HT1080 (cell line): ENCODE measurements at places on chromosomes 13 and 19.

DNA sequence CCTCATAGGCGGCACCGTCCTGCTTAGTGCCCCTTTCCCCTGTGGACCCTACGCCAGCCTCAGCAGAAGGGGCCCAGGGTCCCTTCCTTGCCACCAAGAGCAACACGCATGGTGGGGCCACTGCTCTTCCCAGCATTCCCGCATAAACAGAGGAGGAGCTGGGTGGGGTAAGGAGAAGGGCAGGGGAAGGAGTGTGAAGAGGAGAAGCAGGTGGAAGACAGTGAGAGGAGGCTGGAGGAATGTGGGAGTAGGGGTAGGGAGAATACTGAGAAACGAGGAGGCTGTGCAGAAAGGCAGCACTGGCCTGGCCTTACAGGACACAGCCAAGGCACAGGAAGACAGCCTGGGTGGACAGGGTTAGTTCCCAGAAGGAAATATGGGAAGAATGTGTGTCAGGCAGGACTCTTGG, 43.9 kb downstream of the ZNF331 start:
- no peak for DNase-seq

DNA sequence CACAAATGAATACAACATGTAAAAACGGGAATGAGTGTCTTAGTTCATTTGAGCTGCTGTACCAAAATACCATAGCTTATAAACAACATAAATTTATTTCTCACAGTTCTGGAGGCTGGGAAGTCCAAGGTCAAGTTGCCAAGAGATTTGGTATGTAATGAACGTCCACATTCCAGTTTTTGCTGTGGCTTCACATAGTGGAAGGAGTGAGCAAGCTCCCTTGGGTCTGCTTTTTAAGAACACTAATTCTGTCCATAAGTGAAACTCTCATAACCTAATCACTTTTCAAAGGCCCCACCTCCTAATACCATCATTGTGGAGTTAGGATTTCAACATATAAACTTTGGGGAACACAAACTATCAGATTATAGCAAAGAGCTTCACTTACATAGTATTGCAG, 1189.6 kb downstream of the PCDH9 start:
- DNase-seq: no peak

DNA sequence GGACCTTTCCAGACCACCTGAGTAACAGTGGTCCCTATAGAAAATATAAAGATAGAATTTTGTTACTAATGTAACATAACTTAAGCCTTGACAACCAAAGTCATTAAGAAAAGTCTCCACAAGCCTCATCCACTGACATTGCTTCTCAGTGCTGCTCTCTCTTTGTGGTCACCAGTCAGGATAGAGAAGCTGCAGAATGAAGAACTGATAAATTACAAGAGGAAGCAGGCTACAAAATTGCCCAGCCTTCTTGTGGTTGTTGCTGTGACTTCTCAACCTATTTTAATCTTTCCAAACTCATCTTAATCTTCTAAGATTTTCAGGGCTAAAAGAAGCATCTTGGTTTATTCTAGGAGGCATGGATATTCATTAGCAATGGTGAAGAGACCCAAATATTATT, 343.8 kb downstream of the MZT1 start:
- no peak for DNase-seq

DNA sequence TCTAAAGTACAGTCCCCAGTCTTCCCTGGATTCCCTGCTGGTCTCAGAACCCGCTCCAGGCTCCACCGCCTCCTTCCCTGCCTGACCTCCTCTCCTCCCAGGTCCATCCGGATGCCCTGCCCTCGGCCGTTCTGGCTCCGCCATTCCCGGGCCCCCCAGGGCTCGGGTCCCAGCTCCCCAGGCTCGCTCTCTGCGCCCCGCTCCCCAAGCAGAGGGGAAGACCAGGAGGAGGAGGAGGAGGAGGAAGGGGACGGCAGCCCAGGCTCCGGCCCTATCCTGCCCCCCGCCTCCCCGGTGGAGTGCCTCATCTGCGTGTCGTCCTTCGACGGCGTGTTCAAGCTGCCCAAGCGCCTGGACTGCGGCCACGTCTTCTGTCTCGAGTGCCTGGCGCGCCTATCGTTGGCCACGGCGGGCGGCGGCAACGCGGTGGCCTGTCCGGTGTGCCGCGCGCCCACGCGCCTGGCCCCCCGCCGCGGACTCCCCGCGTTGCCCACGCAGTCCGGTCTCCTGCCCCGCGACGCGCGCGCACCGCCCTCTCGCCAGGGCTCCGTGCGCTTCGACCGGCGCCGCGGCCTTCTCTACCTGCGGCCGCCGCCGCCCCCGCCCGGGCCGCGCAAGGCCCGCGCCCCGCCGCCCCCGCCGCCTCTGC, 647 bp downstream of the RNF225 start:
- DNase-seq: no peak

GRCh38 chr19:33868788-33869412, 72.2 kb downstream of the KCTD15 start:
- peak; percentile 6 for DNase-seq

- peak; percentile 17 for DNase-seq
These were observed at the start of gene INSR for GRCh38 chr19:7293762-7294557. Gene INSR (minus strand): TSS chr19:7294414. CDS start chr19:7293891, 523 bp downstream.

DNA sequence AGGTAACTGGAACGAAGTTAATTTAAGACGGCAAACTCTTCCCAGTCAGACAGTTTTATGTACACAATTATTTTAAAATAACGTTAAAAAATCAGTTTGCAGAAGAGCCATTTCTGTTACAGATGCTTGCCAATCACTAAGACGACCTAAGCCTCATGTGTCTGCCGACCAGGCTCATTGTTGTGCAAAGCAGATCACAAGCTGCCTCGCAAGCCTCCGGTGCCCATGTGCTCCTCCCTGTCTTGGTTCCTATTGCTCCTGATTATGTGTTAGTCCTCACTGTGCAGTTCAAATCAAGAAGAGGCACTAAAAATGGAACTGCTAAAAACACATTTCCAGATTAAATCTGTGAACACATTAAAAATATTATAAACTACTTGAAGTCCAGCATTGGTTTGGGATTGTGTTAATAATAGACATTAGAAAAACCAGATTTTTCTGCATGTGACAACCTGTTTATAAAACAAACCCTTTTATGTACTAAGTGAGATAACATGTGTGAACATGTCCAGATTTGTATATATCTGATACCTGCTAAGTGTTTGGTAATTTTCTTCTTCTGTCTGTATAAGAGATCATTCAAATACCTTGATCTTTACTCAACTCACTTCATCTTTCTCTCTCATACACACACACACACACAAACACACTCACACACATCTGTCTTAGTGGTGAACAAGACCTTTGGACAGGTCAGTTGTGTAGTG, 81.9 kb upstream of the SLC15A1 start:
- no peak for DNase-seq

DNA sequence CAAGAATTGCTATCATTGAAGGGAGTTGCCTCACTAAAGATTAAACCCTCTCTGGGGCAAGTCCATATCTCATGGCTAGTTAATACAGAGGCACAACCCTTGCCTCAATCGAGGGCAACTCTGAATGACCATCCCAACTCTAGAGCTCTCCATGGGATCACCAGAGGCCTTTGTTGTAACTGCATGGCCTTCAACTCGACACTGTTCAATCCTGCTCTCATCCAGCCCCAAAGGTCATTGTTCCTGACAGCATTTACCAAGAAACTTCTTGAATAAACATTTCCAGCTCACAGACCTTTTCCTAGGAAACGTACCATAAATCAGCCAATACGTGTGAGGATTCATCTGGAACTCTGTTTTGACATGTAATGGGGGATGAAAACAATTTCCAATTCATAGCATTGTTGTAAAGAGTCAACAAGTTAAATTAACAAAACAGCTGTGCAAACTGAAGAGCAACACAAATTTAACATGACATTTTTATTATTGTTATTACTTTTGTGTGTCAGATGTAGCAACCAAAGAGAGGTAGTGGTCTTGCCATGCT, 452.7 kb downstream of the SUCLA2 start:
- DNase-seq: no peak

- DNase-seq: peak; percentile 96
These were observed 40.3 kb upstream of the USPL1 start for GRCh38 chr13:30577401-30577852.
